H1 (cell line): ENCODE measurements at places on chromosomes 2 and 18. TPM values are rescaled to one million over a fixed set of nuclear protein-coding genes. Genes with fewer than 3 reads are reported as not detected.

MAP3K19 gene
- not detected in 2 replicates for total RNA-seq

TWIST2 gene
- total RNA-seq: 2.1 and 2.6 TPM in 2 replicates

SP5 gene
- total RNA-seq: 0.31 TPM in 1 of 2 replicates, not detected in the other

DRC1 gene
- not detected in 2 replicates for total RNA-seq

COLEC12 gene
- total RNA-seq: 2.2 and 2.3 TPM in 2 replicates

CNTNAP5 gene
- 0.17 and 0.76 TPM in 2 replicates for total RNA-seq

GRCh38 chr2:56615760-56616159, 432.0 kb downstream of the CCDC85A start:
- DNase-seq: no peak

GRCh38 chr2:127630096-127630863, 15.7 kb upstream of the GPR17 start:
- DNase-seq: no peak

DNA sequence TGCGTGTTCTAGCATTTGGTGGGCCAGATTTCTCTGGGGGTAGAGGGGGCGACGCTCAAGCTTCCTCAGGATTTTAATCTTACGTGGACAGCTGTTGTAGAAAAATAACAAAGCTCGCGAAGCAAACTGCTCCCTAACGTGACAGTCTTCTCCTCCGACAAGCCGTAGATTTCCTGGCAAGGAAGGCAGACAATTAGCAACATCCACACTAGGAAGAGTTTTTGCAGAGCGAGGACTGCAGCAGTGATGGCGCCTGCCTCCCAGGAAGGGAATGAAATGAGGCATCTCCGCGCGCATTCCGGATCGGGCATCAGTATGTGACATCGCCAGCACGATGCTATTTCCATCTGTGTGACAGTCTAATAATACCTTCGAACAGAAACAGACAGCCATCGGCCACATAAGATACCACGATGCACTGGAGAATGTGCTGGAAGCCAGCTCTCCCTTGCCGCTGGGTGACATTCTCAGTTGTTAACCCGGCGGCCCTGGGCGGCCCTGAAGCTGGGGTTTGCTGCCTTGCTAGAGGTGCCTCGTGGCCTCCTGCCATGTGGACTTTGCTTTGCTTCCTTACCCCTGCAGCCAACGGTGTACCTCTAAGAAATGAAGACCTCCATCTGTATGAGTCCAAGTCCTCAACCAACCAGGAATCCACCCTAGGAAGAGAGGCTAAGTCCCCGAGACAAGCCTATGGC, 101.8 kb upstream of the AGAP1 start:
- no peak for DNase-seq

- no peak for DNase-seq
These were observed 131.9 kb downstream of the GLI2 start for GRCh38 chr2:120867290-120868241.

GRCh38 chr2:1192121-1192520, 221.1 kb upstream of the TPO start:
- no peak for DNase-seq

GRCh38 chr2:63054841-63055225, 4.2 kb downstream of the OTX1 start:
- no peak for DNase-seq

GRCh38 chr18:73093687-73094250, 226.0 kb upstream of the NETO1 start:
- DNase-seq: no peak

- no peak for DNase-seq
These were observed 35.8 kb upstream of the PTPN4 start for GRCh38 chr2:119723784-119724467.
